ENCODE measurements at places on chromosomes 6 and 20.
A peak's percentile ranks its signal among the peaks of the same experiment; 100 is the strongest.

- no peak for DNase-seq
Measured at GRCh38 chr20:39533858-39534257, 571.7 kb downstream of the DHX35 start.

DNA sequence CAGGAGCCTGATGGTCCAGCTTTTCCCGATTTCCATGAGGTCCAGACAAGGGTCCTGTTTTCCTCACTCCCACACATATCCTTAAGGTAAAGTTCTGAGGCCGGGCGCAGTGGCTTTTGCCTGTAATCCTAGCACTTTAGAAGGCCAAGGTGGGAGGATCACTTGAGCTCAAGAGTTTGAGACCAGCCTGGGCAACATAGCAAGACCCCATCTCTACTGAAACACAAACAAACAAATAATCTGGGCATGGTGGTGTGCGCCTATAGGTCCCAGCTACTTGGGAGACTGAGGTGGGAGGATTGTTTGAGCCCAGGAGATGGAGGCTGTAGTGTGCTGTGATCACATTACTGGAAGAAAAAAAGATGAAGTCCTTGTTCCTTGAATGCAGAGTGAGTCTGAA lies 53.2 kb upstream of the IYD start:
- DNase-seq: no peak

DNA sequence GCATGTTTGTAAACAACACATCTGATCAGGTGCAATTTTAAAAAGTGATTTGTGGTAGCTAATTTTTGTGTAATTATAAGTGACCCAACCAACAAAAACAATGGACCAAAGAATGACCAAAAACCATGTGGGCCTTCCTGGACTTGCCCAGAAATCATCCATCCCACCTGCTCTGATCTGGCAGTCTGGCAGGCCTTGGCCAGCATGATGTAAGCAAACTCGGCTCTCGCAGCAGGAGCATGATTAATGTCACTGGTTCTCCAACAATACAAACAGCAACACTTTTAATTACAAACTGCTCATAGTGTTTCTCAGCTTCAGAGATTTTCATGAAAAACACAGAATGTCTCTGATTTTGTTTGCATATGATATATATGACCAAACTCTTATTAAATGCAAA lies 16.1 kb downstream of the TP53INP2 start:
- DNase-seq: no peak

DNA sequence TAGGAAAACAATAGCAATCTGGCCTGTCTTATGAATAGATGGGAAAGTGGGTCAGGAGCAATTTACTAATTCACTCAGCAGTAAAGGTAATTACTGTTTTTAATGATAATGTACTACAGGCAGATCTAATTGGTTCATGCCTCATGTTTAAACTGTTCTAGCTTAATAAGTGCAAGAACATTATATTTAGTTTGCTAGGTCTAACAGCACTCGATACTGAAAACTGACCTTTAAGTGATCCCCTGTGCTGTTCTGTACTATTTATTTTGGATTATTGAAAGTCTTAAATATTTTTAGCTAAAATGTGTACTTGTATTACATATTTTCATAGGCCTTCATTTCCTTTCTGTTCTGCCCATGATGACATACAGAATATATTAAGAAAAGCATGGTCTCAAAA lies 998.0 kb upstream of the GJE1 start:
- DNase-seq: no peak

DNA sequence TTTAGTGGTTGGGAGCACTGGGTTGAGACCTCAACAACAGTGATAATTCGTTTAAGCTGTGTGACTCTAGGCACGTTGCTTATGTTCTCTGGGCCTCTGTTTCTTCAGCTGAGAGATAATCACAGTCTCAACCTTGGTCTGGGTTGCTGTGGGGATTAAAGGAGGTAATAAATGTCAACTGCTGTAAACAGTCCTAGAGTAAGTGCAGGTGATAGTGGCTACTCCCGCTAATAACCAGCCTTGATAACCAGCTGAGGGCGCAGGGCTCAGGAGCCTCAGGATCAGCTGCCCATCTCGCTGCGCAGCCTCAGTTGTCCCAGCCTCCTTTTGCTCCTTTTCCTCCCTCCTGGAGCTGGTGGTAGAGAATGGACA lies 58.0 kb downstream of the JARID2 start:
- DNase-seq: no peak

GRCh38 chr20:36989797-36990196 lies 38.3 kb upstream of the SAMHD1 start:
- no peak for DNase-seq

- DNase-seq: no peak
Measured at GRCh38 chr6:119929121-119929520, 579.6 kb upstream of the MAN1A1 start.

DNA sequence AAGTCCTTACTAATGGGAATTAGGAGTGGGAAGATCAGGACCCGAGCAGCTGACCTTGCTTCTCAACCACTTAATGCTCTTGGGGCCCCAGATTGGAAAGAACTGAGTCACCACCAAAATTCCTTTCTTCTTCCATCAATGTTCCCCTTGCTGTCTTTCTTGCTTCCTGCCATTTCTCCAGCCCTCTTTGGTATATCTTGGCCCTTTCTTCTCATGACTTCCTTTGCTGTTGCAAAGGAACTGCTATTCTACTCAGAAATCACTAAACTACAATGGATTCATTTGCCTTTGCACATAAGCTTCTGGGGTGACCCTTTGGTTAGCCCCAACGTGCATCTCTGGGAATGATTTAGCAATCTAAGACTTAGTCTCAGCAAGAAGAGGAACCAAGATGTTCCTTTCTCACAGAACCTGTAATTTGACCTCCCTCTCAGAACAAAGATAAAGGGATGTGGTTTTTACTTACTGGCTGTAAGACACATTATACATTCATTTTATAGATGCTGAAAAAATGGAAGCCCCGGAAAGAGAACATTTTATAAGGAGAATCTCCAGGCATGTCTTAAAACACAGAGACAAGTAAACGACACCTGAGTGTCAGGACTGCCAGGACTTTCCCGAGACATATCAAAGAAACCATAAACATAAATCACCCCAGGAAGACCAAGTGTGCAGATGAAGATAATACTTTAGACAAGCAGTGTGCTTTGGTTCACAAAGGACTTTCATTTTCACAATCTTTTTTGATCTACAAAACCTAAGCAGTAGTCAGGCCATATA lies 99.0 kb upstream of the TNFAIP3 start:
- DNase-seq: no peak

DNA sequence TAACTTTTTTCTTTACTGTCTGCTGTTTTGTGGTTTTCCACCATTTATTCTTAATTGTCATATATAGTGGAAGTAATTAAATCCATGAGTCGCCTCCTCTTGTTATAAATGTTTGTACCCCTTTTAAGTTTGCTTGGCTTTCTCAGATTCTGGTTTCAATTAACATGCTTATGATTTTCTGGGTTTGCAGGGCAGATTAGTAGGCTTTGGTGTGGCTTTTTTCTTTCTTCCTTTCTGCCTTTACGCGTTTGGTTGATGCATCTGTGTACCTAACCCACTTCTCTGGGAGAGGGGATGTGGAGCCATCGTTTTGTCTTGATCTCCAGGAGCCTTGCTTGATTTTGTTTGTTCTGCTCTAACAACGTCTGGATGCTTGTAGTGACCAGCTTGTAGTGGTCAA lies 100.4 kb downstream of the JARID2 start:
- DNase-seq: no peak

GRCh38 chr6:52535711-52536423 lies 41.0 kb downstream of the TRAM2 start:
- DNase-seq: no peak

DNA sequence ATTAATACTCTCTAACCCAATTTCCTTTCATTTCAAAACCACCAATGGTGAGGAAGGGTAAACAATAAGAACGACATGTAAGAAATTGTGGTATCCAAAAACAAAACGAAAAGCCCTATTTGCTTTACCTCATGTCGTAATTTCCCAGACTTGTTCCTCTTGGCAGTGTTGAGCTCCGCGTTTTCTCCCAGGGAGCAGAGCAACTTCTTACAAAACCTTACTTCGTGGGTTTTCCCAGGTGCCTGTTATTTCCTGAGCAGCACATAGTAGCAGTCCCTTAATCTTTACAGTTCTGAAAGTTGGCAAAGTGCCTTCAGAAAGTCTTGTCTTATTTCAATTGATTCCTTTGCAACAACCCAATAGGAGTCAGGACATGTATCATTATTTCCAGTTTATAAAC lies 207.9 kb upstream of the MARCKS start:
- no peak for DNase-seq

DNA sequence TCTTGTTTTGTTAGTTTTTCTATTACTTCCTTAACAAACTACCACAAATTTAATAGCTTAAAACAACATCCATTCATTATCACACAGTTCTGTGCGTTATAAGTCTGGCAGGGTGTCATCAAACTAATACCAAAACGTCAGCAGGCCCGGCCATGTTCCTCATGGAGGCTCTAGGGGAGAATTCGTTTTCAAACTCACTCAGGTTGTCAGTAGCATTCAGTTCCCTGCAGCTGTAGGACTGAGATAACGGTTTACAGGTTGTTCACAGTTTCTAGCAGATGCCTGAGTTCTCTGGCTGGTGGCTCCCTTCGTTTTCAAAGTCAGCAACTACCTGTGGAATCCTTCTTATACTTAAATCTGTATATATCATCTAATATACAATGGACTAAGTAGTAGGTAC lies 72.5 kb upstream of the PRSS16 start:
- DNase-seq: no peak

DNA sequence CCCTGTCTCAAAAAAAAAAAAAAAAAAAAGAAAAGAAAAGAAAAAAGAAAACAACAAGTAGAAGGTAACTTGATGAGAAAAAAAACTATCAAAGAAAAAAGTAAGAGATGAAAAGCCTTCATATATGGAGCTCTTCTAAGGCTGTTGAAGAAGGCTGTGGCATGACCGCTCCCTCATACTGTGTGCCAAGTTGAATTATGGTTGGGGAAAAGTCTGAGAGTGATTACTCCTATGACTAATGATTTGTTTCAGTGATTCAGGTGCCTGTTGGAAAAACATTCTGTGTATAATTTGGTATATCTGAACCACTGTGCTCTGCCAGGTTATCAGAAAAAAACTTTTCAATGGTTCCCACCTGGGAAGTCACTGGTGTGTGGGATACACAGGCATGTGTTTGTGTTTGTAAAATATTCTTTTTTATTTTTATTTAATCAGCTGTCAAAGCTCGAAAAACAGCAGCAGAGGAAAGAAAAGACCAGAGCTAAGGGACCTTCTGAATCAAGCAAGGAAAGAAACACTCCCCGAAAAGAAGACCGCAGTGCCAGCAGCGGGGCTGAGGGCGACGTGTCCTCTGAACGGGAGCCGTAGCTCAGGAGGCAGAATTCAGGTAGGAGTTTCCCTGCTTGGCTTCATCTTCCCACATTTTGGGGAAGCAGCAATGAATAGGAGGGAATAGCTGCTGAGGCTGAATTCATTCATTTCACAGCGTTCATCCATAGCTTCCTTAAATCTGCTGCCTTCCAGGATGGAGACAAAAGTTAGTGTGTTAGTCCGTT lies 69.7 kb upstream of the SCP2D1 start:
- DNase-seq: no peak

DNA sequence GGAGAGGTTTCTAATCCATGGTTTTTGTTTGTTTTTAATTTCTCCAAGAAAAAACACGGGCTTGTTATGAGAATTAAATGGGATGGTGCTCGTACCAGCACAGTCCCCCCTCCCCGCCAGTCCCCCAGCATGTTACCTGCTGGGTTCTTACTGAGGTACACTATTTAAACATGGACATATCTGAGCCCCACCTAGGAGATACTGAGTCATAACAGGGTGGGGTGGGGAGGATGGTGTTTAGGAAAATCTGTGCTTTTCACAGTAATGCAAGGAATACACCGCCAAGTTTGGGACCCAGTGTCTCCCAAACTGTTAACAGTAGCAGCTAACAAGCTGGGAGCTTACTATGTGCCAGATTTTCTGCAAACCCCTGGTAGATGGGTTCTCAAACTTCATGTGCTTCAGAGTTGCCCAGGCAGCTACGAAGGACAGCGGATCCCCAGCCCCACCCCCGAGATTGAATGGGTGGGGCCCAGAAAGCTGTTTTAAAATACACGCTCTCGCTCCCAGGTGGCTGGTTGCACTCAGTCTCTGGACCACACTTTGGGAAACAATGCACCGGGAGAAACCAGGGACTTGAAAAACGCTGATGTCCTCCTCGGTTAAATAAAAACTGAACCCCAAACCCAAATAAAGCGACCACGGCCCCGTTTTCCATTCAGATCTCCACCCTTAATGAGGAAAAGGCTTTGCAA lies 995 bp downstream of the ZFP64 start:
- peak; percentile 34 for DNase-seq

DNA sequence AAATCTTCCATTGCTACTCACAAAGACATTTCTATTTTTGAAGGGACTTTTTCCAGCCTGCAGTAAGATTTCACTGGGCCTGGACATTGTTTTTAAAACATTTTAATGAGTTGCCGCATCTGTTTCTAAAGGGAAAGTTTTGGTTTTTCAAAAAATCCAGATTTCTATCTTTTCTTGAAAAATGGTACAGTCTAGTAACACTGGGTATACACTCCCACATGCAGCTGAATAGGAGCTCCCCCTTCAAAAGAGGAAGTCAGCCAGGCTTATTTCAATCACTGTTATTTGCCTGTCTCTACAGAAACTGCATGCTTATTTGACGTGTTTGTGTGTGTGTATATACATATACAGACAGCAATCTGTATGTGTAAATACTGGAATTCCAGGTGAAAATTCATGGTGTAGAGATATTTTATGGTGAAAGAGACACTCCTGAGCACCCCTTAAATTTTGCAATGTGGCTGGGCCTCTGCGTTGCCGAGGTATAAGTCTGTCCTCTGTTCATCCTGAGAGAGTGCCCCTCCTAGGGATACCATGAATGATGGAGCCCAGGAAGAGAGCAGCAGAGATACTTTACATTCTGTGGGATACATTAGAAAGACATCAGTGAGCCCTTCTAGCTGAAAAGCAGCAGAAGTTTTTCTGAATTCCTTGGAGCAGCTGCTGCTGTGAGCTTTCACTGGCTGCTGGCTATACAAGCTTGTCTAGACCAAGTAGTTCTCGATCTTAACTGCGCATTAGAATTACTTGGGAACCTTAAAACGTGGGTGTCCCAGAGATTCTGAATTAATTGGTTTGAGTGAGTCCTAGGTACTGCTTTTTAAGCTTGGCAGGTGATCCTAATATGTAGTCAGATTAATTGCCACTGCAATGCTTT lies 12.0 kb upstream of the ABRACL start:
- no peak for DNase-seq

DNA sequence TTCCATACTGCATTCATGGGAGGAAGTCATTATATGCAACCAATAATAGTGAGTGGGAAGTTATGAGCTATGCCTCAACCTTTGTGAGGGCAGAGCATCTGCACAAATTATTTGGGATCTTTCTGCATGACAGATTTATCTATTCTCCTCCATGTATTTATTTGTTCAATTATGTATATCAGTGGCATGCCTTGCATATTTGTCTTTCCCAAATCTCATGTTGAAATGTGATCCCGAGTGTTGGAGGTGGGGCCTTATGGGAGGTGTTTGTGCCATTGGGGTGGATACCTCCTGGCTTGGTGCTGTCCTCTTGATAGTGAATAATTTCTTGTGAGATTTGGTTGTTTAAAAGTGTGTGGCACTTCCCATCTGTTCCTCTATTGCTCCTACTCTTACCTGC lies 1246.0 kb upstream of the CITED2 start:
- DNase-seq: no peak

GRCh38 chr20:24206995-24207394 lies 218.4 kb upstream of the GGTLC1 start:
- DNase-seq: no peak

- DNase-seq: no peak
Measured at GRCh38 chr6:81148751-81149150, 603.7 kb downstream of the TENT5A start.
